ENCODE measurements at places on chromosomes 2 and 18.
A peak's percentile ranks its signal among the peaks of the same experiment; 100 is the strongest.

DNA sequence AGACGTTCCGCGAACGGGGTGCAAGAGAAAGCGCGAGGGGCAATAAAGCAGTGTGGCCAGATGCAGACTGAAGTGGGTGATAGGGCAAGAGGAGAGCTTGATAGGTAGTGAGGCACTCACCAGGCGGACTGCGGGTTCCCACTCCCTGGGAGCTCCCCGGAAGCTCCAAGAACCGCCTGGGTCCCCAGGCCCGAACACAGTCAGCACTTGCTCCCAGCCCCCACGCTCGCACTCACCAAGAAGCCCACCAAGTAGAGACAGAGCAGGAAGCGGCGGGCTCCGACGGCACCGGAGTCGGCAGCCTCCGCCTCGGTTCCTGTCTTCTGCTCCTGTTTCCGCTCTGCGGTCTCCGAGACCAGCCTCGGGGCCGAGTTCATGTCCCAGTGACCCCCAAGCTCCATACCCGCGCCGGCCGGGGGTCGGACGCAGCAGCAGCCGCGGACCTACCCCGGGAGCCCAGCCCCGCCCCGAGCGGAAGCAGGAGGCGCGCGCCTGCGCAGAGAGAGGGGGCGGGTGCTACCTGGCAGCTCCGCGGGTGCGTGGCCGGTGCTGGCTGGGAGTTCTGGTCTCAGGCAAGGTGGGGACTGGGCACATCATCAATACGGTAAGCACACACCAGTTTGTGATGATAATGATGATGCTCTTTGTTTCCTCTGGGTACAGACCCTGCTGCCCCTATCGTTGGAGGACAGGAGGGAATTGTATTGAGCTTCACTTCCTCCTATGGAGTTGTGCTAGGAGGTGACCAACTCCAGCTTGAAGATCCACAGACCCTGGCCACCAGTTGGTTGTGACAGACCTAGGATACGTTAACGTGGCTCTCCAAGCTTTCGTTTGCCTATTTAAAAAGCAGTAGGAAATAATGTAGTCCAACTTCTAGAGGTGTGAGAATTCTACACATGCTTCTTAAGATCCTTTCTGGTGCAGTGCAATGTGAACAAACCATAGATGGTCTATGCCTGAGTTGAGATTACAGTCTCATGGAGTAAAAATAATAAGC is 25.1 kb upstream of the TMEM182 start:
- DNase-seq = peak; percentile 80

- no peak for DNase-seq
These were observed 47.4 kb downstream of the FSIP2 start for GRCh38 chr2:185785851-185786473.

DNA sequence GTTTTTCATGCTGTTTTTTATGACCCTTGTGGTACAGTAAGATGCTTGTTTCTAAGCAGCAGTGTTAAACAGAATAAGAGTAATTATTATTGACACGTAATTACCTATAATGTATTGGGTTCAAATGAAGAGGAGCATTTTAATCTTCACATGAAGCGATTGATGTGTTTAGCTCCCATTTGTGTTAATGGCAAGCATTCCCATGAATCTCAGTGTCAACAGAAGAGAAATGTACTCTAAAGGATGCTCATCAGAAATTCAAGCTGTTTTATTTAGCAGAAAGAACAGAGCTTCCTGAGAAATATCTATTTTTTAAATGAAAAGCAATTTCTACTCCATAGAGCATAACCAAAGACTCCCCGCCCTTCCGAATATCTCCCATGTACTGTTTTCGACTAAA is 341.3 kb upstream of the LINC00305 start:
- no peak for DNase-seq

- DNase-seq = no peak
These were observed 32.7 kb upstream of the RBM44 start for GRCh38 chr2:237765875-237766274.

- no peak for DNase-seq
These were observed 173.1 kb downstream of the RNF152 start for GRCh38 chr18:61719671-61720070.

- no peak for DNase-seq
These were observed 94.0 kb downstream of the CDK15 start for GRCh38 chr2:201900362-201900761.

Data from stimulated activated CD4-positive, alpha-beta T cell treated with anti-CD3 and anti-CD28 coated beads, Interleukin-2, amount 100 ng/mL, for 48 hours (primary cell).